ENCODE measurements at places on chromosomes 3 and 15.

DNA sequence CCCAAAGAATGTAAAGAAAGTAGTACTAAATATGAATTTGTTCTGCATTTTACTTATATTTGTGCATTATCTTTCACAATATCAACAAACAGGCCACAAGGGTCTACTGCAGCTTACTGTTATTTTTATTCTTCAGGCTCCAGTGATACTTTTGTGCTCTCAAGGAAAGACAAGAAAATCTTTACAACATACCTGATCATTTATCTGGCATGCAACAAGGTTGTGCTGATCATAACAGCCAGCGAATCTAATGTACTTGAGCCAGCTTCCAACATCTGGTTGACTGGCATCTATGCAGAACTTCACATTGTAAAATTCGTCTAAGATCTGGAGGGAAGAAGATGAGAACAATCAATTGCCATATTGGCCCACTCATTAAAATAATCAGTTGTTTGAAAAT, 520.0 kb downstream of the MECOM start:
- no peak for DNase-seq

- DNase-seq = peak; percentile 14
These were observed 1588.2 kb downstream of the SI start for GRCh38 chr3:163490119-163490518.

DNA sequence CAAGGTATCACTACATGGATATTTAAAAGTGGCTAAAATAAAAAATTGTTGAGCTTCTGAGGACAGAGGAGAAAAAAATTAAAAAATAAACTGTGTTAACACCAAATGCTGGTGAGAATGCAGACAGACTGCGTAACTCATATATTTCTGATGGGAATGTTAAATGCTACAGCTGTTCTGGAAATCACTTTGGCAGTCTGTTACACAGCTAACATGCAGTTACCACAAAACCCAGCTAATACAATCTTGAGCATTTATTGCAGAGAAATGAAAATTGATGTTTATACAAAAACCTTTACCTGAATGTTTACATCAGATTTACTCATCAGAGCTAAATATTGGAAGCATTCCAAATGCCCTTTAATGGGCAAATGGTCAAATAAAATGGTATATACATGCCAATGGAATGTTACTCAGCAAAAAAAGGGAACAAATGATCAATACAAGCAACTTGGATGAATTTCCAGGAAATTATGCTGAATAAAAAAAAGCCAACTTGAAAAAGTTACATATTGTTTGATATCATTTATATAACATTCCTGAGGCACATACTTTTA, 24.6 kb downstream of the MNS1 start:
- DNase-seq = no peak

DNA sequence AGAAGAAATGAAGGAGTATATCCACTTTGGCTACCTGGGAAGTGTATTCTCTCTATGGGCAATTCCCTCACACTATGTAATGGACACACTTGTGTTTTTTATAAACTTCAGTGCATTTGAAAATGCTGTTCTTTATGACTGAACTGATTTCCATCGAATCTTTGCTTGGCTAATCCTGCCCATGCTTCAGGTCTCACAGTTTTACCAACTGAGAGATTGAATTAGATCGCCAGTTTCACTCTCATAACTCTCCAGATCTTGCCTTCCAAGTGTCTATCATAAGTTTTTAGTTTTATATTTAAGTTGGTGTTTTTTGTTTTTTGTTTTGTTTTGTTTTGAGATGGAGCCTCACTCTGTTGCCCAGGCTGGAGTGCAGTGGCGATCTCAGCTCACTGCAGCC, 73.5 kb upstream of the MBNL1 start:
- no peak for DNase-seq

GRCh38 chr15:81863162-81863561, 182.7 kb downstream of the MEX3B start:
- no peak for DNase-seq

DNA sequence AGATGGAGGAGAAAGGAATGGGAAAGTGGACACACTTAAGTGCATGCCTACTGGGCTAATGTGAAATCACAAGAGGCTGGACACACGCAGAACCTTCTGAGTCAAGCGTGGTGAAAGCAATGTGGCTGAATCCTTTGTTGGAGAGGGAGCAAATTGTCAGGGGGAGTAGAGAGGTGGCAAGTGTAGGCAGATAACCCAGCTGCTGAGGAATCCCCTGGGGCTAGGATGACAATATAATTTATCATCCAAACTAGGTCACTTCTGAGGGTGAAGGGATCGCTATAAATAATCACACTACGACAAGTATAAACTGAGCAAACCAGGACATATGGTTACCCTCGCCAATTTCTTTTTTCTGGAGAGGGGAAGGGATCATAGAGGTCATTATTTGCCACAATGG, 28.7 kb downstream of the TAMM41 start:
- no peak for DNase-seq

DNA sequence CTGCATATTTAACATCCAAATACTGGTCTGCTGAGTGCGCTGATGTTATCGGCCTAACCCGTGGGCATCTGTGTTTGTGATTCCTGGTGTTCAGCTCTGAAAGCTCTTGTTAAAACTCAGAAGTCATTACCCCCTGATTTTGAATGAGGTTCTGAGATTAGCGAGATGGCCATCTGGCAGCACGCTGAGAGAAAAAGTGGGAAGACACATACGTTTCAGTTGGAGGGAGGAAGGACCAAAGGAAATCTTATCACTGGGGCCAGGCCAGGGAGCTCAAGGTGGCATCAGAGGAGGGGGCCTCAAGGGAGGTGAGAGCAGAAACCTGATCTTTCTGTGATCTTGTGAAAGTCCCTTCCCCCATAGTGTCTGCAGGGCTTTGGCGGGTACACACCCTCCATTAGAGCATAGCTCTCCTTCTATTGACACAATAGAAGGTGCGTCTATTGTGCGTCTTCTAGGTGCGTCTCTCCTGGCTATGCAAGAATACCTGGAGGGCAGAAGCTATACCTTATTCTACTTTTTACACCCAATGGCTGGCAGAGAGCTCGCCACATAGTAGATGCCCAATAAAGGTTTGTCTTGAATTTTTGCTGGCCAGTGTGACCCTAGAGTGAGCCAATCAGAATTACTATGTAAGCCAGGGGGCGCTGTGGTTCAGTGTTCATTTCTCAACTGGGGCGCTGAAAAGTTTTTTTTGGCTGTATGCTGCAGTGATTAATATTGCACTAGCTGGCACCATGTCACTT, 182.4 kb downstream of the SHQ1 start:
- no peak for DNase-seq

- DNase-seq = no peak
These were observed 329.8 kb upstream of the NAALADL2 start for GRCh38 chr3:174529298-174529697.

- DNase-seq = peak; percentile 22
These were observed 97.2 kb downstream of the TBC1D5 start for GRCh38 chr3:17645074-17645698.

DNA sequence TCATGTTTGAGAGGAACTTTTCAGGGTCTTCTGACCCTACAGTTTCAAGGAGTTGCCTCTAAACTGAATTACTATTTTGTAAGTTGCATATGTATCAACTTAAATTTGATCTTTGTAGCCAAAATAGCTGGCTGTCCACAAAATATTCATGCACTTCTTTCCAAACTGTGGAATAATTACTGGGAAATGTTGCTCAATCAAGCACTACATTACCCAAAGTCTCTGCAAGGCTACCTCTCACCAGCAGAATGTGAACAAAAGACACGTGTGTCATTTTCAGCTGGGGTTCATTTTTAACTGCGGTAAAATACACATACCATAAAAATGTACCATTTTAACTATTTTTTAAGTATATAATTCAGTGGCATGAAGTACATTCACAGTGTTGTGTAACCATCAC, 320.4 kb downstream of the CTNNB1 start:
- DNase-seq = no peak

- no peak for DNase-seq
These were observed 97.1 kb downstream of the STRIT1 start for GRCh38 chr3:155196131-155197021.

DNA sequence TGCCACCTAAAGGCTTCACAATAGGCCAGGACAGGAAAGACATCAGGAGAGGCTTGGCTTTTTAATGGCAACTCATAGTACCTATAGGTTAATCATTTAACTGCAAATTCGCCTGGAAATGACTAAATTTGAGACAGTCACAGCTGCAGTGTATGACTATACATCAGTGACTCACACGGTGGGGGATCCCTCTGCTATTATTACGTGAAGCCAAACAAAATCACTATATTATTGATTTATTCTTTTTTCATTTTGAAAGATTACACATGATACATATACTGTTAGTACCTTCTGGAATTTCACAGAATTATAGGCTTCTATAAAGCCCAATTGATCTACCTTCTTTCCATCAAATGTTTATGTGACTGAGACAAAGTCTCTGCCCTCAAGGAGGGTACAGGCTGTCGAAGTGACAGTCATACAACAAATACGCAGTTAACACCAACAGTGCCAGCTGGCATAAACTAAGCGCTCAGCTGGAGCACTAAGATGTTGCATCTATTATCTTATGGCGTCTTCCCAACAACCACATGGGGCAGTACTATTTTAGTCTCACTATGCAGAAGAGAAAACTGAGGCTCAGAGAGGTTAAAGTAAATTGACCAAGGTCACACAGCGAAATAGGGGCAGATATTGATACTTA, 82.0 kb upstream of the LMOD3 start:
- no peak for DNase-seq
